Bronchus fibroblast of lung (primary cell): ENCODE measurements at places on chromosomes 6 and 20. TPM values are rescaled to one million over a fixed set of nuclear protein-coding genes. Genes with fewer than 3 reads are reported as not detected.

Gene GSTA5
- not detected in 2 replicates for total RNA-seq

Gene WFDC2
- total RNA-seq: not detected in 2 replicates

Gene NINL
- total RNA-seq: 5.8 and 6.9 TPM in 2 replicates

Gene CD109
- total RNA-seq: 27.9 and 33.6 TPM in 2 replicates

Gene SALL4
- 0.45 and 1.5 TPM in 2 replicates for total RNA-seq

Gene GPX5
- not detected in 2 replicates for total RNA-seq
